ENCODE measurements at places on chromosomes 7 and 10.
A peak's percentile ranks its signal among the peaks of the same experiment; 100 is the strongest.

DNA sequence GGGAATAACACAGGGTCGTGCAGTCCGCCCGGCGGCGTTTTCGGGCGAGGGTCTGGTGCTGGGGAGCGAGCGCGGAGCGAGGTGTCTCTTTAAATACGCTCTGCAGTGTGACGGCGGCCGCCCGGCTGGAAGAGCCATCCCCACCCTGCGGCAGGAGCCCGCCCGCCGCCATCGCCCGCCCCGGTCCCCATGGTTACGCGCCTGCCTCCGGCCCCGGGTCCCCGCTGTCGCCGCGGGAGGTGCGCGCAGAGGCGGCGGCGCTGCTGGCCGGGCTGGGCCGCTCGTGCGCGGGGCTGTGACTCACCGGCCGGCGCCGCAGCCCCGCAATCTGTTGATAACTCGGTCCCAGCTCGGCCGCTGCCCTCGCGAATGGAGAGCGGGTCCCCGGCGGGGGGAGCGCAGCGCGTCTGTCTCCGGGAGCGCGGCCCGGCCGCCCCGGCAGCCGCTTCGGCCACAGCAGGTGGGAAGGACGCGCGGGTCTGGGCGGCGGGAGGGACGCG lies at the start of gene ADGRA1:
ADGRA1 (plus strand) TSS at position 246 of the 500 bp plus-strand sequence. CDS start 986 bp downstream, outside the sequence.
- DNase-seq: peak; percentile 26

DNA sequence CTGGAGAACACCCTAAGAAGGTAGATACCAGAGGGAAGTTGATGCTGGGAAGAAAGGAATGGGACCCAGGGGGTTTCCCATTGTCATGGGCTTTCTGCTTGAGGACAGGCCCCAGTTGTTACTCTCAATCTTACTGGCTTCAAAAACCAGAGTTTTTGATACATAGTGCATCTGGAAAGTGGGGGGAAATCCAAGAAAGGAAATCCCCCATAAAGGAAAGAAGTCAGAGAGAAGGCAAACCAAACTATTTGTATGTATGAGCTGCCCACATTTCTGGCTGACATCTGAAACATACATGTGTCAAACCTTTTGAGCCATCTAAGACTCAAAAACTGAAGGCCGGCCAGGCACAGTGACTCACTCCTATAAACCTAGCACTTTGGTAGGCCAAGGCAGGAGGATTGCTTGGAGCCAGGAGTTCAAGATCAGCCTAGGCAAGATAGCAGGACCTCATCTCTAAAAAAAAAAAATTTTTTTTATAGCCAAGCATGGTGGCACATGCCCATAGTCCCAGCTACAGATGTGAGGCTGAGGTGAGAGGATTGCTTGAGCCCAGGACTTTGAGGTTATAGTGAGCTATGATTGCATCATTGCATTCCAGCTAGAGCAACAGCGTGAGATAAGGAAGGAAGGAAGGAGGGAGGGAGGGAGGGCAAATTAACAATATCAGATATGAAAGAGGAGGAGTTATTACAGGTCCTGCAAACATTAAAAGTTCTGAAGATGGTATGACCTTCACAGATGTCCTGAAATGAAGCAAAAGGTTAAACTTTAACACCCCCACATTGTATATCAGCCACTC lies 6.7 kb upstream of the COA1 start:
- no peak for DNase-seq

DNA sequence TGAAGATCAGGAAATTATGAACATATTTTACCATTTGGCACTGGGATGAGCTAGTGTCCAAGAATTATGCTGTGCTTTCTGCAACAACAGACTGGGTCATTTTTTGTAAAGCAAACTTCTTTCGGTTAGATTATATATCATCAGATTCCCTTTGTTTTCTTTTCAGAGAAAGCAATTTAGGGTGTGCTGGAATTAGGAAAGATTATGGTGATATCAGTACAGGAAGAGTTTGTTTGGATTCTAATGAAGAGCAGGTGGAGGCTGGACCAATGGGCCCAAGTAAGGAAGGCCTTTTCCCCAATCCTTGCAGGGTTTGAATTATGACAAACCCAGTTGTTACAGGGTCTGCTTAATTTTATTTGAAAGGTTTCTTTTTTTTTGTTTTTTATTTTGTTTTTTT lies 1092.8 kb downstream of the KCNMA1 start:
- DNase-seq: no peak

DNA sequence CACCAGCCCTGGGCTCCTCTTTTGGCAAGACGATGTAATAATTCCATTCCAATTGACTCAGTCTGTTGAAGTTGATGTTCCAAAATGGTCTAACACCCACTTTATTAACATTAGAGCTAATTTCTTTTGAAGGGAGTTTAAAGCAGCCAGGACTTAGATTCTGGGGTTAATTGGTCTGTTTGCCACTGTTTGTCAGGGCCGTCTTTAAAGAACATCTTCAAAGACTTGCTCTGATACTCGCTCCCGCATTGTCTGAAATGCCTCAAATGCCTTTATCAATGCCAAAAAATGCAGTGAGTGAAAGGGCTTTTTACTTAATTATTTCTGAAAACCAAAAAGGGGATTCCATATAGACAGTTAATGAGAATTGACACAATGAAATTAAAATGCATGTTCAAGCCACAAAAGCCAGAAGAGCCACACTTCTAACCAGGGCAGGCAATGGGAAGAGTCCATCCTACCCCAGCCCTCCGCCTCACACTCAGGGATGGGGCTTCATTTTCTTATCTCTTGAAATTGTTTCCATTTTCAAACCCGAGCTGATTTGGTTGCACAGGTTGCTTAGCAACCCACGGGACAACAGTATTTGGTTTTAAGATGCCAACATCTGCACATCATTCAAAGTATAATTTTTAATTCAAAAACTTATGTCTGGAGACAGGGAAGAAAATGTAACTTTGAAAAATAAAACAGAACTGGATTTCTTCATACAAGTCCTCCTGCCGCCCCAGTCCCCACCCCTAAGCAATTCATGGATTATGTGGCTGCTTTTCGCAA lies 163.0 kb downstream of the FGFR2 start:
- no peak for DNase-seq

DNA sequence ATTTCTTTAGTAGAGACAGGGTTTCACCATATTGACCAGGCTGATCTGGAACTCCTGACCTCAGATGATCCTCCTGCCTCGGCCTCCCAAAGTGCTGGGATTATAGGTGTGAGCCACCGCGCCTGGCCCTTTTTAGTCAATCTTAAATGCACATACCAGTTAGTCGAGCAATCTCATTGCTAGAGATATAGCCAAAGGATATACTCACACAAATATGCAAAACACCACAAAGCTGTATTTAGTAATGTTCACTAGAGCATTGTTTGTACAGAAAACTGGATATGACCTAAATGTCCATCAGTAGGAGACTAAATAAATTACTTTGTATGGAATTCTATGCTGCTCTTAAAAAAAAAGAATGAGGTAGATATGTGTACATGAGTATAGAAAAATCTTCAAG lies 24.5 kb upstream of the IL6 start:
- no peak for DNase-seq

DNA sequence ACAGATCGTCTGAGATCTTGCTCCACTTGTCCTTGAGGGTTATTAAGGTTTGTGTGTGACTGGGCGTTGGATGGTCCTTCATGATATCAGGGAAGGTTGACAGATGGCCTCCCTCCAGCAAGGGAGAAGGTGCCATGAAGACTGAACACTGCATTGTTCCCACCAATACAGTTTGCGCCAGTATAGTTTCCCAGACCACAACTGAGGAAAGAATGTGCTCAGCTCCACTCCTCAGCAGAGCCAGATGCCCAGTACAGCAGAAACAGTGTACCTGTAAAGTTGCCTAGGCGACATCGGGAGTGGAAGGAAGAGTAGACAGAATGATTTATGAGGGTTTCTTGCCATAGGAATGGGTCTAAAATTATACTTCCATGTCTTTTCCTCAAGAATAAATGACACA lies 137.5 kb downstream of the ST7 start:
- DNase-seq: no peak

GRCh38 chr10:25175527-25176420 lies 973 bp downstream of the GPR158 start:
- no peak for DNase-seq

DNA sequence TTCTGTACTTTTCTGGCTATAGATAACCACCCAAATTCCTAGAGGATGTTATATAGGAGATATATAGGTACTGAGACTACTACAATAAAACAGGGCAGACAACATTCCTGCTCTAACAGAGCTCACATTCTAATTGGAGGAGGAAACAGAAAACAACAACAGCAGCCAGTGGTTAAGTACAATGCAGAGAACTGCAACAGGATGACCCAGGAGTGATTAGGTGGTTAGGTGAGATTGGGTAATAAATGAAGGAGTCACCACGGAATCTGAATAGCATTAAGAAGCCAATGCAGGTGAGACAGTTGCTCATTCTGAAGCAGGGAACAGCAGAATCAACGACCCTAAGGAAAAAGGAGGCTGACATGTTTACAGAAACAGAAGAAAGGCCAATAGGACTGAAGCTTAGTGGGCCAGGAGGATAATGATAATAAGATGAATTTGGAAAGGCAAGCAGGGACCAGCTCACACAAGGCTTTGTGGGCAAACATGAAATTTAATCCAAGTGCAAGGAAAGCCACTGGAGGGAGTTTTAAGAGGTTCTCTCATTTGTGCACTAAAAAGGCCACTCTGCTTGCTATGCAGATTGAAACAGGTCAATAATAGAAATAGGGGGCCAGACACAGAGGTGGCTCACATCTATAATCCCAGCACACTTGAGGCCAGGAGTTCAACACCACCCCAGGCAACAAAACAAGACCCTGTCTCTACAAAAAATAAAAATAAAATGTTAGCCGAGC lies 16.9 kb upstream of the REEP3 start:
- no peak for DNase-seq

- no peak for DNase-seq
Measured at GRCh38 chr7:33038639-33039038, 23.9 kb downstream of the NT5C3A start.

- DNase-seq: no peak
Measured at GRCh38 chr10:71831646-71832552, 19.2 kb downstream of the PSAP start.

GRCh38 chr10:59967079-59967478 lies 60.7 kb upstream of the CCDC6 start:
- DNase-seq: no peak

- no peak for DNase-seq
Measured at GRCh38 chr10:75612904-75613684, 181.7 kb downstream of the LRMDA start.

DNA sequence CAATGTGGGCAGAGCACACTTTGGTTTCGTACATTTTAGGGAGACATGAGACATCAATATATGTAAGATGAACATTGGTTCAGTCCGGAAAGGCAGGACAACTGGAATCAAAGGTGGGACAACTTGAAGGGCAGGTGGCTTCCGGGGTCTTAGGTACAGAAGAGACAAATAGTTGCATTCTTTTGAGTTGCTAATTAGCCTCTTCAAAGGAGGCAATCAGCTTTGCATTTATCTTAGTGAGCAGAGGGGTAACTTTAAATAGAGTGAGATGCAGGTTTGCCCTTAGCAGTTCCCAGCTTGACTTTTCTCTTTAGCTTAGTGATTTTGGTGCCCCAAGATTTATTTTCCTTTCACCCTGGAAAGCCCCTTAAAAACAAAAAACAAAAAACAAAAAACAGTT lies 21.3 kb downstream of the ZNF487 start:
- DNase-seq: no peak

- DNase-seq: peak; percentile 55
Measured at GRCh38 chr10:3784510-3785250, at the start of gene KLF6. Gene KLF6, minus strand, starts transcription at chr10:3785209. Its CDS starts 195 bp downstream, at chr10:3785014.

- no peak for DNase-seq
Measured at GRCh38 chr7:20312562-20312961, 18.1 kb upstream of the ITGB8 start.

GRCh38 chr10:42953684-42954674 lies 122.9 kb upstream of the RET start:
- no peak for DNase-seq

- no peak for DNase-seq
Measured at GRCh38 chr10:67629461-67629971, 66.5 kb downstream of the CTNNA3 start.

GRCh38 chr7:83866582-83866981 lies 217.6 kb upstream of the SEMA3E start:
- DNase-seq: no peak

DNA sequence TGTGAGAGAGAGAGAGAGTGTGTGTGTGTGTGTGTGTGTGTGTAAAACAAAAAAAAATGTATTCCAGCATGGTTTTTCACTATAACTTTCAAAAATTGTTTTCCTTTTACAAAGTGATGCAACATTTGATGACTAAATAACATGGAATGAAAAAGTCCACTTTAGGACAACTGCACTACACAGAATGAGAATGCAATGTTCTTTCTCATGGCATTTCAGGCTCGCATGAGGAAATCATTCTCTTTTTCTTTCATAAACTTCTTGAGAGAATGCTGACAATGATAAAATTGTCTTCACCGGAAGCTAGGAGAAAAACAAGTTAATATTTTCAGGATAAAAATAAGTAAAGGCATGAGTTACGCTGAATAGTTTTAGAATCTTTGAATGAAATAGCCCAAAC lies 53.7 kb downstream of the SLC16A12 start:
- no peak for DNase-seq

DNA sequence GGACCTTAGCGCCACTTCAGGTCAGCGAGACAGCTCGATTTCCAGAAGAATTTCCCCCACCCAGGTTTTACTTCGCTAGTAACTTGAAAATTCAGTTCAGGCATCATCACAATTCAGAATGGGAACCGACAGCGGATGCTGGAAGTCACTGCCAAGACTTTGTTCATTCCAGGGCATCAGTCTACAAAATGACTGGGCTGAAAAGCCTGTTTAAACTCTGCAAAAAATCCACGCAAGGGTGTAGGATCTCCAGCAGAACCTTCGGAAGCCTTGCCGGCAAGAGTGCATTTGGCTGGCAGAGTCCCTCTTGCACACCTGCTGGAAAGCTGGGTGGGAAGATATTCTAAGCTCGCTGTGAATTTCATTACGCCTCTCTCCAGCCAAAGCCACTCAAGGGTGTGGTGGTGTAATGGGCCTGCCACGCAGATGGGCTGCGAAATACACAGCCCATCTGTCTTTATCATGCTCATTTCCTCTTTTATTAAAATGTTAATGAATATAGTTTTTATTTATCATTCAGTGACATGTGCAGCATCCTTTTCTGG lies 672.0 kb upstream of the FOXK1 start:
- DNase-seq: no peak

GRCh38 chr7:50212016-50212325 lies 92.5 kb upstream of the IKZF1 start:
- DNase-seq: no peak

DNA sequence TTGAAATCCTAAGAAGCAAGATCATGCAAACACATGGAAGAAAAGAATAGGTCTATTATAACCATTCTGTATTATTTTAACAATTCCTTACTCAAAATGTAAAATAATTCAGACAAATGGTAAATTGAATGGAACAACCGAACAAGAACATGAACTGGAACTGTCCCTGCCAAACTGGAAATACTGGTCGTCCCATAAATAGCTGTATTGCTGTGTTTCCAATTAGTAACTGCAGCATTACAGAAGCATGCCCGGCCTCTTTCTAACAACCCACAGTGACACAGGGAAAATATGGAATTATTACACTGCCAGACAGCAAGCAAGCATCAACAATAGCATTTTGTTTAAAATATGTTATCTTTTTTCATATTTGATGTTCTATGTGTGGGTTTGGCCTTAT lies 1138.5 kb upstream of the PHF14 start:
- no peak for DNase-seq

- DNase-seq: no peak
Measured at GRCh38 chr10:79927111-79927828, 21.6 kb downstream of the SFTPD start.
